ENCODE measurements at places on chromosomes 4 and X. TPM values are rescaled to one million over a fixed set of nuclear protein-coding genes. Genes with fewer than 3 reads are reported as not detected.

Gene MAGT1
- 88.5 TPM for polyA plus RNA-seq

Gene SCFD2
- polyA plus RNA-seq: 13.3 TPM

GRCh38 chr4:85603437-85604336 lies 128.7 kb downstream of the ARHGAP24 start:
- DNase-seq: no peak

Gene PRICKLE3
- polyA plus RNA-seq: 3.5 TPM

Gene PPM1K
- polyA plus RNA-seq: 17.4 TPM

DNA sequence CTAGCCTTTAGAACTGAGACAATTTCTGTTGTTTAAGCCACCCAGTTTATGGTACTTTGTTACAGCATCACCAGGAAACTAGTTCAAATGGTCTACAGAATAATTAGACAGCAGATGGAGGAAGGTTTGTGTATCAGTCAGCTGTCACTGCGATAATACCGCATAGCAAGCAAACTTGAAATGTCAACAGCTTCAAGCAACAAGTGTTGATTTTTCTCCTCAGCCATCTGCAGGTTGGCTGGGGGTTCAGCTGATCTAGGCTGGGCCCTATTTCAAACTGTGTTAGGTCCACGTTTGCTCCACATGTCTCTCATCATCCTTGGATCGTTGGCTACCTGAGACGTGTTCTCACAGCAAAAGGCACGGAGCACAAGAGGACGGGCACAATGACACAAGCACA lies 19.2 kb upstream of the PHEX start:
- no peak for DNase-seq

DNA sequence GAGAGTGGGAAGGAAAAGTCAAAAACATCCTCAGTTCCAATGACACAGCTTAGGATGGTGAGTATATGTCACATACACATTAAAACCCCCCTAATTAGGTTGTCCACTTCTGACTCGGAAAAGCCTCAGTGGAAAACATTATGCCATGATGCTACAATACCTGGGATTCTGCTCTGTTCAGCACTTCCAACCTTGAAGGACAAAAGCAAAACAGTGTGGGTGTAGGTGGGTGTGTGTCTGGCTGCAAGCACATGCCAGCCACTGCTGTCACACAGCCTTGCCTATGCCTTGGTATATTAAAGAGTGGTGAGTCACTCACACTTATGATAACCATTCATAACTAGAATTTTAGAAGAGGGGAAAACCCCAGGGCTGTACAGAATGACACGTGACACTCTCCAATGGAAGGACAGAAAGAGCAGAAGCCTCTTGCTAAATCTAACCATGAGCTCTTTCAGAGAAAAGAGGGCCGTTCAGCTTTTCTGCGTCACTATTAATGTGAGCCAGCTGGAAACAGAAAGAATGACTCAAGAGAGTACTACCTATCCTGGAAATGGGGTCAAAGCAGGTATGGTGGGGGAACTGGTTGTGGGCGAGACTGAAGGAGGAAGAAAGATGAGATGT lies 159.6 kb downstream of the TET2 start:
- no peak for DNase-seq

DNA sequence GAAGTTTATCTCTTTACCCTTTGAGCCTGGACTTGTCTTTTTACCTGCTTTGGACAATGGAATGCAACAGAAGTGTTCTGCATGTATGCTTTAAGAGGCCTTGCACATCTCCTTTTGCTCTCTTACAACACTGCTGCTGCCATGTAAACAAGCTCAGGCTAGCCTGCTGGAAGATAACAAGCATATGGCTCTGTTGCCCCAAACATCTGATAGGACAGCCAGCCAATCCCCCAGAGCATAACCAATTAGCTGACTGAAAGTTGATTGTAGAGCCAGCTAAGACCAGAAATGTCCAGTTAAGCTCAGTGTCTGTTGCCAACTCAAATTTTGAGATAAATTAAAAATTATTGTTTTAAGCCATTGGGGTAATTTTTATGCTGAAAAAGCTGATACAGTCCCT lies 510.6 kb upstream of the CNKSR2 start:
- no peak for DNase-seq

Gene LANCL3
- 0.24 TPM for polyA plus RNA-seq

GRCh38 chr4:94934201-94934600 lies 176.4 kb downstream of the BMPR1B start:
- DNase-seq: no peak

GRCh38 chr4:53688186-53688790 lies 97.0 kb upstream of the LNX1 start:
- DNase-seq: no peak

Gene IL1RAPL2
- polyA plus RNA-seq: 0.83 TPM

- no peak for DNase-seq
Observed at GRCh38 chr4:154368060-154368459, 123.5 kb downstream of the DCHS2 start.

DNA sequence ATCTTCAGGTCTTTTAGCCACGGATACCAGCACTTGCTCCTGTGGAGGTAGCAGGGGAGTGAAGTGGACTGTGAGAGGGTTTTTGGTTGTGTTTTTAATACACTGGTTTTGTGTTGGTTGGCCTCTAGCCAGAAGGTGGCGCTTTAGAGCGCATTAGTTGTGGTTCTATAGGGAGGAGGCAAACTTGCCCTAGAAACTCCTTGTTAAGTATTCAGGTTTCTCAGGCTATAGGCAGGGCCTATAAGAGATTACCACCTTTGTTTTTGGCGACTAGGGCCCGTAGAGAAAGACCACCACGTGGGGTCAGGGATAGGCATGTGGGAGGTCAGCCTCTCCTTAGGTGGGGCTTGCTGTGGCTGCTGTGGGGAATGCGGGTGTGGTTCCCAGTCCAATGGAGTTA lies 221.6 kb upstream of the SPANXN4 start:
- DNase-seq: no peak

Gene TRIM75
- polyA plus RNA-seq: 0.10 TPM

Gene SERTM2
- 0.05 TPM for polyA plus RNA-seq

DNA sequence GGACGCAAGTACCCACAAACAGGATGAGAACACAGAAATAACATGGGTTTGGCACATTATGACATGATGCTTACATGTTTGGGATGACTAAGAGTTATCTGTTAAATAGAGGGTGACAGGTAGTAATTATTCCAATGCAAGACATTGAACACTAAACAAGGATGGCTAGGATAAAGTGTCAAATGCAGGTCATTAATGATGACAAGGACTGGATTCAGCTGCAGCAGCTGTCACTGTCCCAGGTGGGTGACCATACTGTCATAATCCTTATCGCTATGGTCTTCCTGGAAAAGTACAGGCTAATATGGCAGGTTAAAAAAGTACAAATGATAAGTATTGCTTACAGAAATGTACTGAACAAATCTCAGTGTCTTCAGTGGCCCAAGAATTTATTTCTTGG lies 123.9 kb downstream of the ANTXR2 start:
- no peak for DNase-seq

Gene ENAM
- 7.0 TPM for polyA plus RNA-seq

- no peak for DNase-seq
Observed at GRCh38 chr4:106522839-106523238, 154.3 kb upstream of the GIMD1 start.

GRCh38 chrX:47707031-47707780 lies 48.2 kb upstream of the UXT start:
- DNase-seq: no peak

- no peak for DNase-seq
Observed at GRCh38 chrX:133414406-133415275, 648 bp downstream of the GPC4 start.

Gene CXCL1
- polyA plus RNA-seq: 0.86 TPM

- DNase-seq: no peak
Observed at GRCh38 chr4:88791274-88791673, 93.6 kb upstream of the NAP1L5 start.

- DNase-seq: no peak
Observed at GRCh38 chrX:125895518-125895917, 270.6 kb downstream of the DCAF12L2 start.

- no peak for DNase-seq
Observed at GRCh38 chr4:95158626-95159025, 390.1 kb downstream of the UNC5C start.

DNA sequence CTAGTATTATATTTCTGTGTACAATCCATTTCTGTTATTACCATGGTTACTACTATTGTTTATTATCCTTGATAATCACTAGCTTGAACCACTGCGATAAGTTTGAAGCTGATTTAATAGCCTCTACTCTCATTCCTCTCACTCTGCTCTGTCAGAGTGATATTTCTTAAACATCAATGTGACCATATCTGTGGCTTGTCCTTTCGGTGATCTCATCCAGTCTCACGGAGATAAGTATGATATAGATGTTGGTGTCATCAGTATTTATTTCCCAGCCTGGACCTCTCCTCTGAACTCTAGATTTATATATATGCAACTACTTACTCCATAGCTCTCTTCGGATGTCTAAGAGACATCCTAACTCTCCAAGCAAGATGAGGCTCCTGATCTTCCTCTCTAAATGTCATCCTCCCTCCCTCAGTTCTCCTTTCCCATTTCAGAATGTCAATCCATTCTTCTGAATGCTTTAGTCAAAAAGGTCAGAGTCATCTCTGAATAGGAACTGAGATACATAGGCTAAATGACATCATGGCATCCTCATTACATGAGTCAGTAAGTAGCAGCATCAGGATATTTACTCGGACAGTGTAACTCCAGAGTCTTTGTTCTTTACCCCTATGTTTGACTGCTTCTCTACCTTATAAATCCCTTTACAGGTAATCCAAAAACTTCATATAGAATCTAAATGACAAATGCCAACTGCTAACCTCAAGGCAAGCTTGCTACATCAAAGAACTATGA lies 129.5 kb downstream of the PACRGL start:
- DNase-seq: no peak

DNA sequence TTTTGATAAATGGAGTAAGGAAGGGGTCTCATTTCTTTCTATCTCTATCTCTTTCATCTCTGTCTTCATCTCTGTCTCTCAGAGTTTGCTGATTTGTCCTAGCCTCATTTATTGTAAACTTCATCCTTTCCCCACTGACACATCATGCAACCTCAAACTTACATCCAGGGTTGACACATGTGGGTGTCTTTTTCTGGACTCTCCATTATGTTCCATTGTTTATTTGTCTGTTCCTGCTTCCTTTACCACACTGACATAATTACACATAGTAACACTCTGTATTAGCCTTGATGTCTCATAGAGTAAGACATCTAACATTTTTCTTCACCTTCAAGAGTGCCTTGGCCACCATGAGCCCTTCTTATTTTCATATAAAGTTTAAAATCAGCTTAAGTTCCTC lies 8.1 kb upstream of the SRD5A3 start:
- DNase-seq: no peak

Gene FAM47E
- 6.1 TPM for polyA plus RNA-seq

DNA sequence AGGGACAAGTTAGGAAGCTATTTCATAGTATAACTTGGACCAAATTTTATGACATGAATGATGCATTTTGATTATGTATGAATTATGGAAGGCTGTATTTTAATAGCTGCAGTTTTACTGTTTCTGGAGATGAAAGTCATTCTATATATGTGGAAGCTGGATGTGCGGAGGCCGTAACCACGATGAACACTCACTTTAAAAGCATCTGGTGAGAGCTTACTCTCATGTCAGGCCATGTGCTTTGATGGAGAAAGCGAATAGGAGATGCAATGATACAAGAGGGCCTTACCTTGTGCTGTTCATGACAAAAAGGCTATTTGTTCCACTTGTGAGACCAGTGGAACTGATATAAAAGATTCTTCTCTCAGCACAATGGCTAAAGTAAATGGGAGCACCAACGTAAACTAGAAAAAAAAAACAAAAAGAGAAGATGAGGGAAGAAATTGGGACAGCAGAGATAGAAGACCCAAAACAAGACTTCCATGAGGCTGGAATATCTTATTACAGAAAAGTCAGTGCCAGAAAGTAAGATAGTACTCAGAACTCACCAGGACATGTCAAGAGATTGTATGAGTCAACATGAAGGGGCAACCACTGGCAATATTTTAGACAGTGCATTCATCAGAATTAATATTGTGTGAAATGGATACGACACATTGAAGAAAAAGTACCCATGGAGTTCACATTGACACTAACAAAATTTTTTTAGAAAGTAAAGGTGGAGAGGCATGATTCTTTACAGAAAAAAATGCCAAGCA lies 63.3 kb upstream of the GAB1 start:
- no peak for DNase-seq

DNA sequence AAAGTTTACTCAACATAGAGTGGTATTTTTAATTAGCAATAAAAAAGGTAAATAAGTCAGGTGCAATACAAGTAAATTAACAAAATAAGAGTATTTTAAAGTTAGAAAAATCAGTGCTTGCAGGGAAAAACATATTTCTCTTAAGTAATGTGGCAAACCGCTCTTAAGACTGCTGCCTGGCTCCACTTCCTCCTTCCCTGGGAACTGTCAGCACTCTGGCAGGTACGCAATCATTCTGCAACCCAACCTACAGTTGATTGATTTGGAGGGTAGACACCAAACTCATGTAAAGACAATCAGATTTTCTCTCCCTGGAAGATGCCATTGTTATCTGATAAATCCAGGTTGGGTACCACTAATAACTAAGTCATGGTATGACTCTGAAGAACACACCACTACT lies 63.9 kb downstream of the PPP3CA start:
- DNase-seq: no peak

DNA sequence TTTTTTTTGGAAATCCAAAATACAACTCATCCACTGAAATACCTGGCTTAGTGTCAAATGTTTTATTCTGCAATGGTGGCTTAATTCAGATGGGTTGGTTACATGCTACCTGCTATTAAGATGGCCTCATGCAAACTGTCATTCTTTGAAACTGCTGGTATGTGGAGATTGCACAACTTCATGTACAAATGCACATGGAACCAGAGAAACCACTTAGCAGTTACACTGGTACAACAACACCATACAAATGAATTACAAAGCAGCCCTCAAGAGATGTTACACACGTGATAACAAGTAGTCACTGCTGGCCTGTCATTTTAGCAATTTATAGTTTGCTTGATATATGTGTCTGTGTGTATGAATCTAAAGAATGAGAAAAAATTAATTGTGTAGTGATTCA lies 84.6 kb upstream of the STS start:
- DNase-seq: no peak

Gene VSIG4
- 6.6 TPM for polyA plus RNA-seq

Gene NUP62CL
- polyA plus RNA-seq: 10.0 TPM

DNA sequence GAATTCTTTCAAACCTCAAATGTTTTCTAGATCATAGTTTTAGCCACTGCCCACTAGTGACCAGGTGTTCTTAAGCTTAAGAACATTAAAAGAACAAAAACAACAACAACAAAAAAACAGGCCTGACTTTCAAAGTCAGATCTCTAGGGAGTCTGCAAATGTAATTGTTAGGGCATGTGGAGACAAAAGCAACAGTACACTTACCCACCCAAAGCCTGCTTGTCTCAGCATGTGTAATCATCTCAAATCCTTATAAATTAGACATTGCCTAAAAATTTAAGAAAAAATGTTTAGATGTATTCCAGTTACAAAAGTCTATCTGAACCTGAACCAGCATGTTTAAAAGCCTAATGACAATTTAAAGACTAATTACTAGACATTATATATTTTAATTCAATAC lies 79.9 kb downstream of the SLC7A11 start:
- no peak for DNase-seq

Gene RAB33A
- polyA plus RNA-seq: 0.33 TPM

- no peak for DNase-seq
Observed at GRCh38 chrX:13506574-13506973, 62.8 kb upstream of the EGFL6 start.

Gene CCSER1
- polyA plus RNA-seq: 20.3 TPM

- no peak for DNase-seq
Observed at GRCh38 chr4:151304755-151305154, 20.6 kb downstream of the SH3D19 start.
